HT1080 (cell line): ENCODE measurements at places on chromosomes 4 and X.

DNA sequence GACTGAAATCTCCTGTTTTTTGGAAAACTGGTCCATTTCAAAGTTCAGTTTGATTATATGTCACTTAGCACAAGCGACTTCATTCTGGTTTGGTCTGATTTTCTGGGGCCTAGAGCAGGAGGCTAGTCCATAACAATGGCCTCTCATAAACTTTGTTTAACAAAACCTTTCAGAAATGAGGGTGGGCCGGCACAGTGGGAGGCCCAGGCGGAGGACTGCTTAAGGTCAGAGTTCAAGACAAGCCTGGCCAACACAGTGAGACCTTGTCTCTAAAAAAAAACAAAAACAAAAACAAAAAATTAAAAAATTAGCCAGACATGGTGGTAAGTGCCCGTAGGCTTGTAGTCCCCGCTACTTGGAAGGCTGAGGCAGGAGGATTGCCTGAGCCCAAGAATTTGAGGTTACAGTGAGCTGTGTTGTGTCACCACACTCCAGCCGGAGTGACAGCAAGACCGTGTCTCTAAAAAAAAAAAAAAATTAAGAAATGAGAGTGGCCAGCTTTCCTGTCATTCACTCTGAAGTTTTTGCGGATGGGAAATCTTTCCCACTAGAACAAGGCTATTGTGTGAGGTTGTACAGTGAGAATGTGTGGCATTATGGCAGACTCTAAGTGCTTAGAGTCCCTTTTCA lies 1.2 kb upstream of the PLAC8 start:
- no peak for DNase-seq

DNA sequence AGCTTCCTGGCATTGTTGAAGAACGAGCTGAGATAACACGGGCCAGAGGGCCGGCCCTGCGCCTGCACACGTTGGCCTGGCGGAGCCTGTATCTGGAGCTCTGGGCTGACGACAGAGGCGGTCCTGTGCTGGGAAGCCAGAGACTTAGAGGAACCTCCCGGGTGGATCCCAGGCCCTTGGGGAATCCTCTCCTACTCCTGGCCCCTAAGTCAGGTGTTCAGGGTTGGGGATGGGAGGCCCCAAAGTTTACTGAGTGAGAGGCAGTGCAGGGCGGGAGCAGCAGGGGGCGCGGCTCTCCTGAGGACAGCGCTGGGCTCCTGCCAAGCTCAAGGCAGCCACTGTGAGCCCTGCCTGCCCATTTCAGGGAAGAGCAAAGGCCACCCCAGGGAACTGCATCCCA lies 2.5 kb upstream of the HTRA3 start:
- peak; percentile 55 for DNase-seq

DNA sequence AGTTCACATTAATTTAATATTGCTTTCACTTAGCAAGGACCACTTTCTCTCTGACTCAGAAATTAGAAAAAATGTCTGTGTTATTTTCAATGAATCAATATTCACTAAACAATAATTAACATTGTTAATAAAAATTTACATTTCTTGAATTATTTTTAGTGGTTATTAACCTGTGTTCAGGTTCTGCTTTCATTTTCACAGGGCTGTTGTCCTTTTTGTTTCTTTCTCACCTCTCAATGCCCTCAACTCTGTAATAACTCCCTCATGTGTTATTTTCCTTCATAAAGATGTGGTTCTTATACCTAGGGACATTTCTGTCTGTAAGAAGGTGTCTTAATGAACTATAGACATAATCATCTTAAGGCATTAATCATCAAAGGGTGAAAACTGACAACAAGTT lies 43.1 kb upstream of the PRR27 start:
- no peak for DNase-seq

GRCh38 chr4:139668658-139669201 lies 3.1 kb downstream of the MGST2 start:
- no peak for DNase-seq

- DNase-seq, result no peak
Observed at GRCh38 chr4:53967986-53968385, 96.4 kb downstream of the CHIC2 start.

DNA sequence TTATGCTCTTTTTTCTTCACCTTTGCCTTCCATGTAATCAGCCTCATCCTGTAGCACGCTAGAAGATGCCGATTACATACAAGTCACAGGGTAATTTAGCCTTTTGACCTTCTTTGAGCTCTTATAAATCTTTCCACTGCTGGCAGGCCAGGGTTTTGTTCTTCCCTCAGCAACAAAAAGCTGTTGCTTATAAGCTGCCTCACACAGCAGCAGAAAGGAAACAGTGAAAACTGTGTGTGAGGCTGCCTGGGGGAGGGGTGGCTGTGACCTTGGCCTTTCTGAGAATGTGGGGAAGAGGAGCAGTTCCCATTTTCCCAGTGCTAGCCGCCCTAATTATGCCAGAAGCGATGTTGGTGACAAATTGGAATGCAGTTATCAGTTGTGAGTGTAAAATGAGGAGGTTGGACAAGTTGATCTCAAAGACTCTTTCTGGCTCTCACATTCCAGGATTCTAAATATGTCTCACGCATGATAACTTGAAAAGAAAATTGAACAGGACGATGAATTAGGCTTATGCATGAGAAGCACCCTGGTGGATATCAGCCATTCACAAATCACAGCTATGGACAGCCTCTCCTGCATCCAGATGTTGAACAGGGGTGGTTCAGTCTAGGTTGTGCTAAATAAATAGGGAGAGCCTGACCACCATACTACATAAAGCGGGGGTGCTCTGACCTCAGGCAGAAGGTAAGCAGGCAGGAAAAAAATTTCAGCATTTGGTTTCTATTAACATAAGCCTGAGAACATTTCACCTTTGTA lies 25.7 kb downstream of the SLITRK2 start:
- DNase-seq, result no peak

DNA sequence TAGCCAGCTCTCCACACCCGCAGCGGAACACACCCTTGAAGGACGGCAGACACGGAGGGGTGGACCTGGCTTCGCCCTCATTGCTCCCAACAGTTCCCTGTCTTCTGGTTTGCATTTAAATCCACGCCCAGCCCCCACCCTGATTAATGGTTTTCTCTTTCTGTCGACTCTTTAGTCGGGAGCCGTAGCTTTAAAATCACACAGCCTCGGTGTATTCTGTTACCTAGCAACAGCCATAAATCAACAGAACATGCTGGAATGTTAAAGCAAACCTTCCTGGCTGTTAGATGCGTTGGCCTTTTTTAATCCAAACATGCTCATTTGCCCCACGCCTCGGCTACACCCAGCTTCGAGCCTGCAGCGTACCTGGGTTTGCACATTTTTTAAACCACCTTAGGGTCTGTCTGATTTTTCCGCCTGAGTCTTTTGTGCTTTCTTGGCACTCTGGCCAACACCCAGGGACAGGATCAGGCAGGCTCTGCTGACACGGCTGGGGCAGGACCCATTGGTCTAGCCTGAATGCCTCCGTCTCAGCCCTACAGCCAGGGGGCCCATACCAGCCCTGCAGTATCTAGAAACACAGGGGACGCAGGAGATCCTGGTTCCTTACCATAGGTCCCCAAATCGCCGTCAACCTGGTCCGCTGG lies 21.4 kb upstream of the PPP2R2C start:
- DNase-seq, result peak; percentile 15

GRCh38 chrX:643241-643595 lies 12.6 kb downstream of the SHOX start:
- no peak for DNase-seq

- DNase-seq, result no peak
Observed at GRCh38 chrX:39640866-39641265, 456.9 kb downstream of the BCOR start.

DNA sequence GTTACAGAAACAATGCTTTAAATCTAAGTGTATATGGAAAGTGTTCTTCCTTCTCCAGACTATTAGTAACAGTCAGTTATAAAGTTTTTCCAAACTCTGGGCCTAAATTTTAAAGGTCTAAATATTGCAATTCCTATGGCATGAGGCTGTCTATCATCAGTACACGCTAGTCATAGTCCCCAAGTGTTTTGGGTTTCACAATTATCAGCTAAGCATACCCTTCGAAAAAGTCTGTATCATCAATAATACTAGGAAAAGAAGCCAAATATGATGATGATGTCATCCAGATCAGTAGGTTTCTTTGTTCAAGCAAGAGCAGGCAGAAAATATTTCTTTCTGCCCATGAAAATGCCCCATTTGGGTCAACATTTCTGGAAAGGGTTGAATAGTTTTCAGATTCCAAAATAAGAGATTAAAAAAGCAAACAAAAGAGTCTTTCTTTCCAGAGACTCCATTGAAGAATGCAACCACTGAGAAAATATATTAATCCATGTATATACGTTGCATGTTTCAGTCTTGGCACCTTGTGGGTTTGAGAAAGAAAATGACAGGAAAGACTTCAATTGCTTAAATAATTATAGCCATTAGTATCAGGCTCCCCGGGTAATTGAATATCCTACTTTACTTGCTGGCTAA lies 173.8 kb downstream of the CAMK2D start:
- no peak for DNase-seq

- no peak for DNase-seq
Observed at GRCh38 chrX:150454508-150455214, 91.5 kb downstream of the MAMLD1 start.

DNA sequence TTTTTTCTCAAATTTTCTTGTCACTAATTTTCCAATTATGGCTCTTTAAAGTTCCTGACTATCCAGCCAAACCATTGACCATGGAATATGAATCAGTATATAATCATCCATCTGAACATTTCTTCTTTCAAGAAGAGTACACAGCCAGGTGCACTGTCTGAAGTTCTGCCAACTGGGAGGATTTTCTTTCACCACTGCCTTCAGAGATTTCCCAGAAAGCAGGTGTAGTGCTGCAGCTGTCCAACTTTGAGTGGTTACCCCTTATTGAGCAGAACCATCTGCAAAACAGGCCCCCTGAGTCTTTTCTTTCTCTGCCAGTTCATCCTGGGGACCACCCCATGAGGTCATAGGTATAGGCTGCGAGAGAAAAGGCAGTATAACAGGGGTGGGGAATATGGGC lies 1213.2 kb downstream of the RAPGEF2 start:
- no peak for DNase-seq

DNA sequence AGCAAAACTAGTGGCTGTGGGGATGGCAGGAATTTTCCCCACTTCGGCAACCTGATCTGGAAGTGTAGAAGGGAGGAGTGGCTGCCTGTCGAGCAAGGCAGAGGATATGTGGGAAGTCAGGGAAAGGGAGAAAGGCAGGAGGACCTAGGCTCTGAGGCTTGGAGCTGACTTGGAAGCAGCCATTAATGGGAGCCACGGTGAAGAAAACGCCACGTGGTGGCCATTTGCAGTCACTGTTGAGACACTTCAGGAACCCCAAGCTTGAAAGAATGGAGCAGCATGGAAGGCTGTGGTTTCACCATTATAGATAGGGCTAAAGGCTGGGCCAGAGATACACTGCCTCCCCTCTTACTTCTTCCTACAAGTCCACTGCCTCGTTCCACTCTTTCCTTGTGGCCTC lies 41.8 kb upstream of the MAML3 start:
- peak; percentile 10 for DNase-seq

GRCh38 chr4:70533211-70533610 lies 14.8 kb downstream of the AMTN start:
- DNase-seq, result no peak

DNA sequence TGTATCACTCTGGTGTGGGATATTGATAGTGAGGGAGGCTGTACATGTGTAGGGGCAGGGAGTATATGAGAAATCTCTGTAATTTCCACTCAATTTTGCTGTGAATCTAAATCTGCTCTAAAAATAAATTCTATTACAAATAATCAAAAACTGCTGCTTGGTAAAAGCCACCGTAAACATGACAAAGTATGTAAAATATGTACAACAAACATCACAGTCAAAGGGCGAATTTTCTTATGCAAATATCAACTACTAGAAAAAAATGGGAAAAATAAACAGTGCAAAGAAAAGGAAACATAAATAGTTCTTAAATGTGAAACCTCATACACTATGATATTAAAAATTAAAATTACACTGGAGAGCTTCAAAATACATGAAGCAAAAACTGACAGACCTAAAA lies 105.1 kb upstream of the DCLK2 start:
- no peak for DNase-seq

DNA sequence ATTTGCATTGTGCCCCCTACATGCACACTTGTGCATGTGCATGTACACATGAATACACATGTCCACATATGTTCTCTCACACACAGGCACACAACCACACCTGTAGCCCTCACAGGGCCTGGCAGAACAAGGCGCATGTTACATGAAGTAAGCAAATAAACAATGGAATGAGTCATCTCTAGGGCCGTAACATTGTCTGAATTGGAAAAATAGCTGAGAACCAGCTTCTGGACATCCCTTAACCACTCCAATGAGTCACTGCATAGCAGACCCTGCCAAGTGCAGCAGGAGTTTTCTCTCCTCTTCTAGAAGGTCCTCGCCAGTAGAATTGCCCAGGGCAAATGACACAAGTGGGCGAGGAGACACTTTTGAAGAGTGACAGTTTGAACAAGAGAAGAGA lies 66.1 kb downstream of the MAGEA10 start:
- DNase-seq, result peak; percentile 85

- DNase-seq, result no peak
Observed at GRCh38 chr4:11451716-11452115, 23.0 kb upstream of the HS3ST1 start.

DNA sequence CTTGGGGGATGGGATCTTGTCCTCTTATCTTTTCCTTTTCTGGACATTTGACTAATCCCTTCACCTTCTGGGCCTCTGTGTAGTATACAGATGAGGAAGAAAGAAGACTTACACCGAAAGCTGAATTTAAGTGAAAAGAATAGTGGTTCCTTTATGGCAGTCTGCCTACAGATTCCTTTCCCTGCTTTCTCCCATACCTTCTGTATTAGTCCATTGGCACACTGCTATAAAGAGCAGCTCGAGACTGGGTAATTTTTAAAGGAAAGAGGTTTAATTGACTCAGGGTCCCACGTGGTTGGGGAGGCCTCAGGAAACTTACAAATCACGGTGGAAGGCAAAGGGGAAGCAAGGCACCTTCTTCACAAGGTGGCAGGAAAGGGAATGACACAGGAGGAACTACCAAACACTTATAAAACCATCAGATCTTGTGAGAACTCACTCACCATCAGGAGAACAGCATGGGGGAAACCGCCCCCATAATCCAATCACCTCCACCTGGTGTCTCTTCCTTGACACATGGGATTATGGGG lies 34.0 kb upstream of the CD38 start:
- no peak for DNase-seq

DNA sequence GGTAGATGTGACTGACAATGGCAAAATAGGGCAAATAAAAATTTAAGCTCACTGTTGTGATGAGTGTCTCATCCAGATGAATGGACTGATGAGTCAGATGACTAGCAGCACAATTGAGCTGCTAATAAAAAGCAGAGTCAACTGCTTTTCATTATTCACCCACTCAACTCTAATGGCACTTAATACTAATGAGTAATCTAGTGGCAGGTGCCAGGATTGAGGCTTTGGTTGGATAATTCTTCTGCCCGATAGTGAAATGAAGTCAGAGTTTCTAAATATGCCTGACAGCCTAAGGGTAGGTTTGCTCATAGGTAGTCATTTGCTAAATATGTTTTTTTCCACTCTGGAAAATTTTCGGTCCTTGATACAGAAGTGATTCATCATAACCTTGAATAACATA lies 10.4 kb downstream of the OGT start:
- DNase-seq, result peak; percentile 50
